Gastroesophageal sphincter (tissue), 4 donors: ENCODE measurements at places on chromosomes 5 and 9. TPM values are rescaled to one million over a fixed set of nuclear protein-coding genes. Genes with fewer than 3 reads are reported as not detected.

Gene MYOZ3
- total RNA-seq, result 0.13 TPM

Gene RNF38
- 56.2 TPM for total RNA-seq

Gene CDH18
- total RNA-seq, result not detected

Gene SH3RF2
- 1.0 TPM for total RNA-seq

Gene ANKRD20A1
- 1.5 TPM for total RNA-seq

Gene STRBP
- total RNA-seq, result 12.1 TPM

Gene SAXO1
- 0.39 TPM for total RNA-seq

Gene ROR2
- total RNA-seq, result 65.3 TPM

Gene HNRNPA0
- 14.8 TPM for total RNA-seq

Gene DOCK8
- 36.0 TPM for total RNA-seq

Gene TTC23L
- total RNA-seq, result 0.13 TPM

Gene DCAF12
- 25.0 TPM for total RNA-seq

Gene ADRA1B
- 3.4 TPM for total RNA-seq

Gene PFN3
- total RNA-seq, result not detected

Gene C5orf58
- not detected for total RNA-seq

Gene SLC6A3
- not detected for total RNA-seq

Gene SNX24
- 10.1 TPM for total RNA-seq

Gene PCDHB11
- 0.99 TPM for total RNA-seq

Gene GLRA1
- total RNA-seq, result not detected

Gene LECT2
- total RNA-seq, result not detected

Gene CDC25C
- not detected for total RNA-seq

Gene PIP5KL1
- 0.66 TPM for total RNA-seq

Gene SPINK7
- total RNA-seq, result not detected

Gene KCTD16
- total RNA-seq, result 0.05 TPM

Gene SPATA6L
- total RNA-seq, result 1.9 TPM

Gene SH3GL2
- 3.6 TPM for total RNA-seq

Gene IFNK
- total RNA-seq, result not detected

Gene LRRC19
- not detected for total RNA-seq

Gene CDX1
- total RNA-seq, result not detected

Gene TENT4A
- 21.3 TPM for total RNA-seq

Gene ZDHHC12
- 24.5 TPM for total RNA-seq

Gene CMBL
- 7.7 TPM for total RNA-seq

Gene LCN9
- total RNA-seq, result not detected

Gene GZMA
- 3.5 TPM for total RNA-seq

Gene OXCT1
- 44.1 TPM for total RNA-seq

Gene EQTN
- 1.2 TPM for total RNA-seq
